Stimulated activated CD8-positive, alpha-beta memory T cell treated with anti-CD3 and anti-CD28 coated beads, Interleukin-4, amount 100 ng/mL, for 24 hours (primary cell): ENCODE measurements at places on chromosomes 7 and 10.

- DNase-seq, result no peak
Measured at GRCh38 chr10:61323726-61324125, 129.5 kb downstream of the TMEM26 start.

DNA sequence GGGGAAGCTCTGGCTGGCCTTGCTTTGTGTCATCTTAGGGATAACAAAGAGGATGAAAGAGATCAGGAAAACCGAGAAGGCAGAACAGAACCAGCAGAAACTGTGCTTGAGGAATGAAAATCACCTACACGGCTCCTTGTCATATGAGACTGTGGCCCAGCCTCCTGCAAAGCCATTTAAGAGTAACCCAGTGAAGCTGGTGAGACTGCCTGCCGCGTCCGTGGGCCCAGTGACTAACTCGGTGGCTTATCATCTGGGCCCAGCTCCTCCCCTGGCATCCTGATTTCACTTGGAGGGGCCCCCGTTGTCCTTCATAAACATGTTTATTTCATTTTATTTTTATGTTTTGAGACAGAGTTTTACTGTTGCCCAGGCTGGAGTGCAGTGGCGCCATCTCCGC lies 30.7 kb downstream of the HTRA1 start:
- no peak for DNase-seq

GRCh38 chr10:15461353-15462108 lies 90.4 kb upstream of the FAM171A1 start:
- DNase-seq, result no peak

GRCh38 chr7:47461746-47462145 lies 120.2 kb downstream of the TNS3 start:
- DNase-seq, result no peak

DNA sequence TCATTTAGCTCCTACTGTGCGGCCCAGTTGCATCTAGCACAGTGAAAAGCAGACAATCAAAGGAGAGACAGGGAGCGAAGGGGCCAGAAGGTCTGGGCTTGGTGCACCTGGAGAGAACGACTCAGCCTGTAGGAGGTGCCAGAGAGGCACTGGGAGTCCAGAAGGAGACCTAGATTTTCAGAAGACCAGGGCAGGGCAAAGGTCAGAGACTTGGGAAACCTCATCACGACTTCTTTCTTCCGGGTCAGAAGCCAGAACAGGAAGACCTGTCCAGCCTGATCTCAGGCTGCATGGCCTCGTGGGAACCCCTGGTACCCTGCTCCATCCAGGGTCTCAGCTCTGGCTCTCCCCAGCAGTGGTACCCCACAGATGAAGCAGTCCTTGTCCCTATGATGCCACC lies 5.2 kb downstream of the AGAP3 start:
- DNase-seq, result no peak

DNA sequence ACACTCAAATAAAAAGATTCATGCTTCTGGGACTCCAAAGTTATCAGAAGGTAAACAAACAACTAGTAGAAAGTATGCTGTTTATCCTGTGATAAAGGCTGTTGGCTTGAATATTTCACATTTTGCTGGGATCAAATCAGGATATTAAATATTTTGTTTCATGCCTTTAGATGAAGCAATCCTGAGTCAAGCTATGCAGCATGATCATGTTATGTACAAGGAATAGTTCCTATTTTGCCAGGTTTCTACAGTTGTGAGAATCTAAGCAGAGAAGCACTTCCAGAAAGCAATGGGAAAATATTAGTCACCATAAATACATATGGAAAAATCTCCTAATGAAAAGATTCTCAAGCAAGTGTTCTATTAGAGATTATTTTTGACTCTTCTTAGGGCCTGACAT lies 262.8 kb upstream of the PCDH15 start:
- DNase-seq, result no peak
